ENCODE measurements at places on chromosomes 6 and 20.

DNA sequence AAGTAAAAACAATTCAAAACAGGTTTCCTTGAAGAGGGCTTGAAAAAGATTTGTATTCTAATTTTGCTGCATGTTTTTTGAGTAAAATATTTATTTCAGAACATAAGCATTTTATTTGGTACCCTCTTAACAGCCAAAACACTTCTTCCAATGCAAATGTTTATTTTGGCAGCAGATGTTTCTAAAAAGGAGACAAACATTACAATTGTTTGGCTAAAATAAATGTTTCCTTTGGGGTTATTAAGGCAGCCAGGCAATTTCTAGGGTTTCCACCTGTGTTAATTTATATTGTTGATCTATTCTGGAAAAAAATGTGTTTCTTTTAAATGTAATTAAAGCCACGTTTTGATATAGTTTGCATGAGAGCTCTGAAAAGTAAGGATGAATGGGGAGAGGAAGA lies 56.6 kb downstream of the ARID1B start:
- DNase-seq = no peak

GRCh38 chr6:131791476-131791875 lies 16.3 kb upstream of the ENPP1 start:
- DNase-seq = no peak

- DNase-seq = no peak
These were observed 35.4 kb downstream of the PIM1 start for GRCh38 chr6:37205175-37205996.

- no peak for DNase-seq
These were observed 891 bp downstream of the RSPO3 start for GRCh38 chr6:127119102-127120022.

DNA sequence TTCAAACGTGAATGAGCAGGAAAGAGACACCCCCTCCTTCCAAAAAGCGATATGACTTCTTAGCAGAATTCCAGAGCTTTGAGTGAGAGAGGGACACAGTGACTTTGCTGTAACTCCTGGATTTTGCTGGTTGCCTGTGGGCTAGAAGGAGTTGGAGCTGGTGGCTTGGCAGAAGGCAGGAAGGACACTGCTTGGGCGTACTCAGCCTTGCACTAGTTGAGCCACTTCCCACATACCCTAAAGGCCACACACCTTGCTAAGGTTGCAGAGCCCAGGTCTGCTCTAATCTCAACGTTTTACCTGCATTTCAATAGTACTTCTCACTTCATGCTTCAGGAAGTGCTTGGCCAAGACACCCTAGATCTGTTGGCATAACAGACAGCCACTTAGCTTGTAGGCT lies 30.6 kb downstream of the RAB22A start:
- DNase-seq = no peak

DNA sequence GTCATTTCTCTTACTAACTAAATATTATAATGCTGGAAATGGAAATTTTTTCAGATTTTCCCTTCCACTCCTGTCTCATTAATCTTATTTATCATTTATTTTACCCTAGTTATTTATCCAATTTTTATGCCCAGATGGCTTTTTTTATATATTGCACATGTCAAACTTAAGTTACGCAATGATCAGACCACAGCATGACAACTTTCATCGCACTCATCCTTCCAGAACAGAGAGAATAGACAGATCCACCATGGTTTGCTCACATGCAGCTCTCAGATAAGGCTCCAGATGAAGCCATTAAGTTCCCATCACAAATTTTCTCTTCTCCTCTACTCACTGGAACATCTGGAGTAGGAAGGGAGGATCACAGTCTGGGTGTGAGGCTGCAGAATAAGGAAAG lies 48.7 kb downstream of the MAP7 start:
- no peak for DNase-seq

DNA sequence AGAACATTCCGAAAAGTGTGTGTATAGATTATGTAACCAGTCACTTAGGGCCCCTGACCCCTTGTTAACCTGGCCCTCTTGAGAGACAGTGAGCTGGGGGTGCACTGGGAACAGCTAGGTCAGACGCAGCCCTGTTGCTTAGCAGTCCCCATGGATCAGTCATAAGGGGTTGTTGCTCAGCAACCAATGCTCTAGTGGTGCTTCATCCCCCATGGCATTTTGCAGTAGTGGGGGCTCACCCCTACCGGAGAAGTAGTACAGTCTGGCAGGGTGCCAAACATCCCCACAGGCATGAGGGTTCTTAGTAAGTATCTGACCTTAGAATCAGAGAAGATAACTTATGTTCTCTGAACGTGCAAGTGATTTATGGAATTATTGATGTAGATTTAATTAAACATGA lies 12.3 kb downstream of the PKIB start:
- DNase-seq = no peak

- no peak for DNase-seq
These were observed 44.4 kb downstream of the DTD1 start for GRCh38 chr20:18632196-18632789.

GRCh38 chr6:154638369-154638768 lies 94.8 kb upstream of the SCAF8 start:
- no peak for DNase-seq

DNA sequence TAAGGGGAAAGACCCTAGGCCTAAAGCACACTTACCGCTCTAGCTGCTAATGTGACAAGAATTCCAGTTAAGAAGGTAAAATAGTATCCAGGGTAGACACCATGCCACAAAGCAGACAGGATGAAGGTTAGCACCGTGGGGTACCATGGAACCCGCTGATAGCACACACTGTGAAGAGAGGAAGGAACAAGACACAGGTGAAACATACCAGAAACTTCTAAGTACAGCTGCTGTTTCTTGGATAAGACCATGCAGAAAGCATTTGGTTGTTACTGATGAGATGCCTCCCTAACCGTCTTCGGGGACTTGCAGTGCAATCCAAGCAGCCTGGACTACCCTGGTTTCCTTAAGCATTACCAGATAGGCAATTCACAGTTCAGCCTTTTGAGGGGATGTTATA lies 99.4 kb downstream of the MBOAT1 start:
- DNase-seq = no peak

- no peak for DNase-seq
These were observed 94.0 kb downstream of the SCML4 start for GRCh38 chr6:107730106-107730505.

DNA sequence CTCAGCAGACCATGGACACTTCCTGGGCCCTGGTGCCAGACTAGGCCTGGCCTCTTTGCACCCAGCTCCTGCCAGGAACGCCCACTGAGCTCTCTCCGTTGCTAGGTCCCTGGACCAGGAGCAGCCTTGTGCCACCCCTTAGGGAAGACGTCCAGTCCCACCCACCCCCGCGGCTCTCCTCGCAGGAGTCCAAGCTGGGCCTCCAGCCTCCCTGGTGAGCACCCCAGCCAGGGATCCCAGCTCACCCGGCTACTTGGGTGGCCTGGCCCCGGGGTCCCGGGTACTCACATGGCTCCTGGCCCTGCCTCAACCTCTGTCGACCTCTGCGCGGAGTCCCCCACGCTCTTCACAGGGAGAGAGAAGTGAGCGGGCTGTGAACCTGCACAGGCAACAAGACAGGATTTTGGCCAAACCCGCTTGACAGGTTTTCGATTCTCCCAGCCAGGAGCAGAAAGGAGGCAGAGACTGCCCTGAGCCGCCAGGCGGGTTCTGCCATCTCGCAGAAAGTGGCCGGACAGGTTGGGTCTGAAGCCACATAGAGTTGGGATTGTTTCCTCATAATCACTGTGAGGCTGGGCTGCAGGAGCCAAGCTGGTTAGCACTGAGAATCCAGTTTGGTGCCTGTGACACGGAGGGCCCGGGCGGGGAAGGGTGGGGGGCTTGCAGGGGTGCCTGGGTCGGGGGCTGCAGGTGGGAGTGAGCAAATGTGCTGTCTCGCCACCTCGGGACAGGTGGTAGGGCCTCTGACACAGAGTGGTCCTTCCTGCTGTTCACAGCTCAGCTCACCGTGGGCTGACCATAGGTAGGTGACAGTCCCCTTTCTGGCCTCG lies at the start of gene RBBP8NL:
Gene RBBP8NL, minus strand, starts transcription at position 368 of the 830 bp plus-strand sequence. CDS start 7,892 bp downstream, outside the sequence.
- DNase-seq = no peak

DNA sequence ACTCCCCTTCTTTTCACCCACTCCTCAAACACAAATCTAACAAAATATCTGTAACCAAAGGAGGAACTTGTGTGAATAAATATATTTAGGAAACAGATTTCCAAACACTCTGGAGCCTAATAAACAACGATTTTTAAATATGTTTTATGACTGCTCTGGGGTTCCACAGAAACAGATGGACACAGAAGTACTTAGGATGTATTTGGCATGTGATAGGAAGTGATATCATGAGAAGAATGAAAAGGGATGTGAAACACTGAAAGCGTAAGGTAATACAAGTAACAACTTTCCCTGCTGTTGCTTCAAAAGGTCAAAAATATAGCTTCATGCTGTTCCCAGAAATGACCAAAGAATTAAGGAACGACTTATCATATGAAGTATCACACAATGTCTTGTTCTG lies 26.1 kb upstream of the ENPP1 start:
- DNase-seq = no peak

All from forelimb muscle (tissue), 1 donor.